Vagina (tissue), 2 donors: ENCODE measurements at places on chromosomes 7 and 10. TPM values are rescaled to one million over a fixed set of nuclear protein-coding genes. Genes with fewer than 3 reads are reported as not detected.

GRCh38 chr7:71334541-71334940 is 202.6 kb downstream of the GALNT17 start:
- no peaks in the 10 kb centered on the region for H3K36me3 ChIP-seq
- no peaks in the 10 kb centered on the region for H3K27me3 ChIP-seq
- DNase-seq = no peak
- no peak overlapping the region for H3K4me3 ChIP-seq

GRCh38 chr7:77693830-77694583 is 2.3 kb upstream of the RSBN1L start:
- peaks cover 45% of the 10 kb centered on the region for H3K4me1 ChIP-seq
- no peak overlapping the region for H3K27ac ChIP-seq
- H3K36me3 ChIP-seq = no peaks in the 10 kb centered on the region
- H3K27me3 ChIP-seq = no peaks in the 10 kb centered on the region
- DNase-seq = no peak
- peak overlapping the region; percentile 99 for H3K4me3 ChIP-seq

GRCh38 chr7:66930341-66930740 is 9.3 kb downstream of the TMEM248 start:
- H3K27ac ChIP-seq = no peak overlapping the region
- no peak overlapping the region for H3K4me3 ChIP-seq
- H3K36me3 ChIP-seq = no peaks in the 10 kb centered on the region
- no peak for DNase-seq

DNA sequence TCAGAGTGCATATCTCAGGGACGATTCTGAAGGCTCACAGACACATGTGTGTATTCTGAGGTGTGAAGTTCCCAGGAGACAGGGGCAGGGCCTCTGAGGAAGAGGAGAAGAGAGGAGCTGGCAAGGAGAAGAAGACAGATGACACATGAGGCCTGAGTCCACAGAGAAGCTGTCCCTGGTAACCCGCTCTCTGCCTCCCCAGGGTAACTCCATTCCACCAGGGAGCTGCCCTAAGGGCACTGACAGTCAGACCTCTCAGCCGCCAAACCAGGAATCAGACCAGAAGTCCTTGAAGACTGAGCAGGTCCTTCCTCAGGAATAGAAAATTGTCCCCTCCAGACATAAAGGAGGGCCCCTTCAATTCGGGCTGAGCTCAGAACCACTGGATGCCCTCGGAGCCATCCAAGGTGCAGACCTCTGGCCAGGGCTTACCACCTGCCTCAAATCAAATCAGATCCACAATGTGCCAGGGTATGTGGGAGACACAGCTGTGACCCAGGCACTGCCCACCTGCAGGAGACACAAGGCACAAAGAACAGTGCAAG is 57.4 kb downstream of the TLL2 start:
- no peak overlapping the region for H3K4me3 ChIP-seq
- H3K27ac ChIP-seq = no peak overlapping the region
- H3K4me1 ChIP-seq = no peaks in the 10 kb centered on the region
- no peaks in the 10 kb centered on the region for H3K27me3 ChIP-seq
- H3K36me3 ChIP-seq = no peaks in the 10 kb centered on the region
- DNase-seq = no peak

- H3K36me3 ChIP-seq = no peaks in the 10 kb centered on the region
- no peak for DNase-seq
- H3K27ac ChIP-seq = no peak overlapping the region
- H3K4me3 ChIP-seq = no peak overlapping the region
Measured at GRCh38 chr10:123093489-123093888, 42.3 kb upstream of the HMX3 start.

The SCRN1 gene
- total RNA-seq = 40.8 TPM
